A673 (cell line): ENCODE measurements at places on chromosomes 6 and 20.

DNA sequence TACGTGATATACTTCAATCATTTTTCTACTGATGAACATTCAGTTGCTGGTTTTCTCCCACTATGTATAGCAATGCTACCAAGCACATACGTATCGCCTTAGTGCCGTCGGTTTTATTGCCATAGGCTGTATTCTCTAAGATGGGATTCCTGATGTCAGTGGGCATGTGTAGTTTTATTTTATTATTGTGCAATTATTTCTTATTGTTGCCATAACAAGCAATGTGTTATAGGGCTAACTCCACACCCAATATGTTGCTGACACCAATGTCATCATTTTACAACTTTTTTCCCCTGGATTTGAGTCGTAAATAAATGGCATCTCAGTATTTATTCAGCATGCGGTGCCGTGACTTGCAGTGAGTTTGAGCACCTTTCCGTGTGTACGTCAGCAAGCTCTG is 10.8 kb upstream of the DACT2 start:
- no peak for DNase-seq

DNA sequence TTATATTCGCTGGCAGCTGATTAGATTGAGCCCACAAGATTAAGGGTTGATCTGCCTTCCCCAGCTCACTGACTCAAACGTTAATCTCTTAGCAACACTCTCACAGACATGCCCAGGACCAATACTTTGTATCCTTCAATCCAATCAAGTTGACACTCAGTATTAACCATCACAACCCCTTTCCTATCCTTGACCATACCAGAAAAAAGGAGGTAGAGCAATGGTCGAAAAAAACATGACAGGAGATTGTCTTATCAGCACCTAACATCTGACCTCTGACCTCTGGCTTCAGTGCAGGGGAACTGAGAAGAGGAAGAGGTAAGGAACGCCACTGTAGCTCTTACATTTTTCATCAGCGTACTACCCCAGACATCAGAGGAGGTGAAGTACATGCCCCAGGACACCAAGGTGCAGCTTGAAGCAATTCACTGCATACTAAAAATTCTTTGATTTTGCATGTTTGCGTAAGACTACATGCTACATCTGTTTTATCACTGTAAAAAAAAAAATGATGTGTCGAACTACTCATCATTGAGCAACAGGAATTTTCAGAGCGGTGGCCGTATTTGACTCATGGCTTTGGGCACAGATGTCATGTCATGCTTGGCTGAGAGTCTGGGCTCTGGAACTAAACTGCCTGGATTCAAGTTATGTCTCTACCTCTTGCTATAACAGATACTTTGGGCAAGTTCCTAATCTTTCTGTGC is 188.0 kb upstream of the TAB2 start:
- no peak for DNase-seq

DNA sequence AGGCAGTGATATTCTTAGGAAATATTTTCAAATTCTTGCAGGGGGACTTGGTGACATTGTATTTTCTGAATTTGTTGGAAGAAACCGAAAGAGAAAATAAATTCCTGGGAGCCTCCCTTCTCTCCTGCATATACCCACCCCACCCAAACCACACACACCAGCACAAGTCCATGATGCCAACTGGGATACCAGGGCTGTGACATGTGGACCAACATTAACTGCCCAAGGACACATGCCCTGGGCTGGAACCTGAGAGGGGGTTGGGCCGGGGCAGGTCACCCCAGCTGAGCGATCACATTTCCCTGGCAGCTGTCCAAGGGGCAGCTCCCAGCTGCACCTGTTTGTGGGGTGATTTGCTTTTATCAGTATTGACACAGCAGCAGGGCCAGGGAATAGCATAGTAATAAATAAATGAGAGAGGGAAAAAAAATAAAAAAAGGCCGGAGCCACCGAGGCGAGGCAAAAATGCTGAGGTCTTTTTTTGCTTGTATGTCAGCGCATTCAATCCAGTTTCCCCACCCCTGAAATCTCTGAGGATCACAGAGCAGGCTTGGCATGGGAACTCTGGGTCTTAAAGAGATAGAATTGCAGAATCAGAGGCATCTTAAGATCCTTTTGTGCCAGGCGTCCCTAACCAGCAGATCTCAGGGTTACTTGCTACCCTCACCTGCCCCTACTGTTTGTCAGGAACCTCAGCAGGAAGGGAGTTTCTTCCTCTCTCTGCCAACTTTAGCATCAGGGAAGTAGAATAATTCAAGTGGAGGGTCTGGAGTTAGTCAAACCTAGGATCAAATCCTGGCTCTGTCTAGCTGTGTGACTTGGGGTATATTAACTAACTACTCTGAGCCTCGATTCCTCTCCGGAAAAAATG is 66.5 kb upstream of the PIM1 start:
- DNase-seq, result peak; percentile 34

GRCh38 chr6:8578006-8578405 is 142.7 kb upstream of the SLC35B3 start:
- no peak for DNase-seq

DNA sequence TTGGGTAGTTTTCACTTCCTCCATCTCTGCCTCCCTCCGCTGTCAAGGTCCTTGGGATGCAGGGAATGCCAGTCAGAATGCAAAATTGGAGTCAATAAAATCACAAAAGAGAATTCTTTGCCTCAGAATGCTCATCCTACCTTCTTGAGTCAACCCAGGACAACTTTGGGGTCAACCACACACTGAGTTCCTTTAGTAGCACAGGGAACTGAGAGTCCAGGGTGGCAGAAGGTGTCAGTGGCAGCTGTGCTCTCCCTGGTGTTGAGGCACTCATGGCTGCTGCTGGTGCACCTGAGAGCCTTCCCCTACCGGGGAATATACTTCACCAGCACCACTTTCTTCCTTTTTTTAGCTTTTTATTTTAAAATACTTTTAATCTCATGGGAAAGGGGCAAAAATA is 829 bp upstream of the NOTCH4 start:
- DNase-seq, result no peak

DNA sequence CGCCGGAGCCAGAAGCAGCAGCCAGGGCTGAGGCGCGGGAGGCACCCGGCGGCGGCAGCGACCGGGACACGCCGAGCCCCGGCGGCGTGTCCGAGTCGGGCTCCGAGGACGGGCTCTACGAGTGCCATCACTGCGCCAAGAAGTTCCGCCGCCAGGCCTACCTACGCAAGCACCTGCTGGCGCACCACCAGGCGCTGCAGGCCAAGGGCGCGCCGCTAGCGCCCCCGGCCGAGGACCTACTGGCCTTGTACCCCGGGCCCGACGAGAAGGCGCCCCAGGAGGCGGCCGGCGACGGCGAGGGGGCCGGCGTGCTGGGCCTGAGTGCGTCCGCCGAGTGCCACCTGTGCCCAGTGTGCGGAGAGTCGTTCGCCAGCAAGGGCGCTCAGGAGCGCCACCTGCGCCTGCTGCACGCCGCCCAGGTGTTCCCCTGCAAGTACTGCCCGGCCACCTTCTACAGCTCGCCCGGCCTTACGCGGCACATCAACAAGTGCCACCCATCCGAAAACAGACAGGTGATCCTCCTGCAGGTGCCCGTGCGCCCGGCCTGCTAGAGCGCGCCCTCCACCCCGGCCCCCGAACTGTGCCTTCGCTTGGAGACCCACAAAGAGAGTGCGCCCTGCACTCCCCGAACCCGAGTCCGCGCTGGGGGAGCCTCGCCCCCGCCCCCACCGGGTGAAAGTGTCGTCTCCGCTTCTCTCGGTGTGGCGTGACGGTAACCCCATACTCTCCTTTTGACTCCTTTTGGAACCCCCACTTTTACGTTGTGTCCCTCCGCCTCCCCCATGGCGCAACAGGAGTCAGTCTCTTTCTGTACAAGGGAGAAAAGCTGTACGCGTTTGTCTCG is 1.6 kb downstream of the INSM1 start:
- DNase-seq, result no peak

- no peak for DNase-seq
Measured at GRCh38 chr6:53436526-53437303, 88.0 kb upstream of the ELOVL5 start.

DNA sequence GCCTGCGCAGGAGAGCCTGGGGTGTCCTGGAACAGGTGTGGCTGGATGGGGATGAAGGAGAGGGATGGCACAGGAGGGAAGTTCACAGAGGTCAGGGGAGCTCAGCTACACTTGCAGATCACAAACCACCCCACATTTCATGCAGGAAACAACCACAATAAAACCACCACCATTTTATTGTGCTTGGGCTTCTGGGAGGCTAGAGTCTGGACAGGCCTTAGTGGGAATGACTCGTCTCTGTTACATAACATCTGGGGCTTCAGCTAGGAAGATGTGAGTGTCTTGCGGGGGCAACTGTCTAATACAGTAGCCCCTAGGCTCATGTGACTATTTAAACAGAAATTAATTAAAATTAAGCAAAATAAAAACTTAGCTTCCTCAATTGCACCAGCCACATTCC is 33.4 kb downstream of the SNX5 start:
- no peak for DNase-seq

DNA sequence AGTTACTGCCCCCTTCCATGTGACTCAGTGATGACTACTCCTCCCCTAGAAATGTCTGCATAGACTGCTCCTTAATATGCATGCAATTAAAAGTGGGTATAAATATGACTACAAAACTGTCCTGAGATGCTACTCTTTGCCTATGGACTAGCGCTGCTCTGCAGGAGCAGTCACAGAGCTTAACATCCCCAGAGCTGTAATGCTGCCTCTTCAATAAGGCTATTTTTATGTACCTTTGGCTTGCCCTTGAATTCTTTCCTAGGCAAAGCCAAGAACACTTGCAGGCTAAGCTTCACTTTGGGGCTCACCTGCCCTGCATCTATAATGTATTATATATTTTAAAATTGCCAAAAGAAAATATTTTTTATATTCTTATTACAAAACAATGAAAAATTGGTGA is 299.1 kb downstream of the CLVS2 start:
- no peak for DNase-seq

DNA sequence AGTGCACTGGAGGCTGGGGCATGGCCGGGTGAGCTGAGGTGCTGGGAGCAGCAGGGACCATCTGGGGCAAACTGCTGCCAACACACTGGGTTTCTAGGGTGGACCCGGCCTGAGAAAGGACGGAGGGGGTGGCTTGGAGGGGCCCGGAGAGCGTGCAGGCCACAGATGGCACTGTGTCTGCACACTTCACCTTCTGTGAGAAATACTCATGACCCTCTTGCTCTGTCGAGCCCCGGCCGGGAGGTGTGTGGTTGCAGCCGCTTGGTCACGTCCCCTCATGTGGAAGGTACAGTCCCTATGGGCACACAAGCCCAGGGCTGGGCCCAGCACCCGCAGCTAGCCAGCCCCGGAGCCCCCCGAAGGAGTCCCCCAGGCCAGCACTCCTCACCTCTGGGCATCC is 59.7 kb downstream of the RBM38 start:
- no peak for DNase-seq

- DNase-seq, result peak; percentile 55
Measured at GRCh38 chr6:21132856-21133838, 460.4 kb upstream of the SOX4 start.

DNA sequence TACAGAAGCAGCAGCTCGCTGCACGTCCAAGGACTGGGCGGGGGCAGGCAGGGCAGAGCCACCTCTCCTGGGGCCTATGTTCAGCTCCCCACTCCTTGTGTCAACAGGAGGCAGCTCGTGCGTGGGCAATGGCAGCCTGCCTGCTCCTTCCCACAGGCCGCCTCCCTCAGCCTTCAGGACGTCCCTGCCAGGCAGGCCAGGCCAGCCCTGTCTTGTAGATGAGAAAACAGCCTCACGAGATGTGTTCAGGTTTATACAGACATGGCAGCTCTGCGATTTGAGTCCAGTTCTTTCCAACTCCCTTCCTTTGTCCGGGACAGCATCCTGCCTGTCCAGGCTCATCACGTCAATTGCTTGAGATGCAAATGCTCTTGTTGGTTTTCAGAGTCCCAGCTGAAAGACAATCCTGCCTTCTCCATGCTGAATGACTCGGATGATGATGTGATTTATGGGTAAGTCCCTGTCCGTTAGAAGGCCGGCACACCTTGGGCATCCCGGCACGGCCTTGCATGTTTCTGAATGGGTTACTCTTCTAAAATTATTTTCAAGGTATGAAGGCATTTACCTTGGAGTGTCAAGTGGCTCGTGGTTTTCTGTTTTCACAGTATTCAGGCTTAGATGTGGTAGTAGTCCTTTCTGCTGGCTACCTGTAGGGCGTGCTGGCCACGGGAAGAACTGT is 13.5 kb downstream of the DYNLT1 start:
- no peak for DNase-seq

- DNase-seq, result no peak
Measured at GRCh38 chr6:123801067-123801466, 2.6 kb upstream of the NKAIN2 start.

- DNase-seq, result no peak
Measured at GRCh38 chr6:6470123-6470522, 118.4 kb upstream of the LY86 start.

DNA sequence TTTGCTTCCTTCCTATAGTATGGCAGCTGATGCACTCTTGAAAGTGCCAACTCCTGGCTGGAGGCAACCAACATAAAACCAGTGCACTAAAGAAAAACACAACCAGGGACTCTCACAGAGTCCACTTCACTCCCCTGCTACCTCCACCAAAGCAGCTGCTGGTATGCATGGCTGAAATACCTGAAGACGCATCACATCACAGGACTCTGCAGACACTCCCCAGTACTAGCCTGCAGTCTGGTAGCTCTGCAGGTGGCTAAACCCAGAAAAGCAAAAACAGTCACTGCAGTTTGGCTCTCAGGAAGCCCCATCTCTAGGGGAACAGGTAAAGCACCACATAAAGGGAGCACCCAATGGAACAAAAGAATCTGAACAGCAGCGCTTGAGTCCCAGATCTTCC is 473.0 kb upstream of the SPTLC3 start:
- no peak for DNase-seq

DNA sequence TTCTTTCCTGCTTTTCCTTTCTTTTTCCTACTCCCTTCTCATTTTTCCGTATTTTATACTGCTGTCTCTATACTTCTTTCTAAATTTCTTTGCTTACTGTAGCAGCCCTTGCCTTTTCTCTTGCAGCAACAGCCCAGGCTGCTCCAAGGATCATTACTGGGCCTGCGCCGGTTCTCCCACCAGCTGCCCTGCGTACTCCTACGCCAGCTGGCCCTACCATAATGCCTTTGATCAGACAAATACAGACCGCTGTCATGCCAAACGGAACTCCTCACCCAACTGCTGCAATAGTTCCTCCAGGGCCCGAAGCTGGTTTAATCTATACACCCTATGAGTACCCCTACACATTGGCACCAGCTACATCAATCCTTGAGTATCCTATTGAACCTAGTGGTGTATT is 148.8 kb downstream of the QKI start:
- DNase-seq, result no peak
